ENCODE measurements at places on chromosomes 7 and 10. TPM values are rescaled to one million over a fixed set of nuclear protein-coding genes. Genes with fewer than 3 reads are reported as not detected.

The IMMP2L gene
- 14.7 TPM for total RNA-seq

The TES gene
- total RNA-seq: 28.2 TPM

The TMEM236 gene
- total RNA-seq: not detected

The C7orf33 gene
- total RNA-seq: not detected

The PHYH gene
- total RNA-seq: 19.7 TPM

The PRRT4 gene
- 0.24 TPM for total RNA-seq

The HKDC1 gene
- not detected for total RNA-seq

All from H9 (cell line).